ENCODE measurements at places on chromosomes 7 and 10.

- DNase-seq = no peak
Observed at GRCh38 chr7:137006293-137006692, 137.8 kb downstream of the CHRM2 start.

- DNase-seq = no peak
Observed at GRCh38 chr10:34742456-34742855, 72.6 kb downstream of the PARD3 start.

DNA sequence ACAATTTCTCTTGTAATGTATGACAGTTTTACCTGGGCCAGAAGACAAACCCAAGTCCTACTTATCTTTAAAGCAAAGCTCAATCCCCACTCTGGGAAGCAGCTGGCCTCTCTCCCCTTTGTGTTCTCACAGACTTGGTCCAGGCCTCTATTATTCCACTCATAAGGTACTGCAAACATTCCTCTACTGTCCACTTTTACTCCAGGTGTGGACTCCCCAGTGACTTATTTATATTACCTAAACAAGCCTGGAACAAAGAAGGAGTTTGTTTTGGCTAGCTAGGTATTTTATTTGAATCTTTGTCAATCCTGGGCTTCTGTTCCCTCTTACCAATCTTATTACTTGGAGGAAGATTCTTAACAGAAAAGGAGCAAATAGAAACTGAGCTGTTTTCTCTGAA lies 163.5 kb downstream of the SKAP2 start:
- DNase-seq = no peak

DNA sequence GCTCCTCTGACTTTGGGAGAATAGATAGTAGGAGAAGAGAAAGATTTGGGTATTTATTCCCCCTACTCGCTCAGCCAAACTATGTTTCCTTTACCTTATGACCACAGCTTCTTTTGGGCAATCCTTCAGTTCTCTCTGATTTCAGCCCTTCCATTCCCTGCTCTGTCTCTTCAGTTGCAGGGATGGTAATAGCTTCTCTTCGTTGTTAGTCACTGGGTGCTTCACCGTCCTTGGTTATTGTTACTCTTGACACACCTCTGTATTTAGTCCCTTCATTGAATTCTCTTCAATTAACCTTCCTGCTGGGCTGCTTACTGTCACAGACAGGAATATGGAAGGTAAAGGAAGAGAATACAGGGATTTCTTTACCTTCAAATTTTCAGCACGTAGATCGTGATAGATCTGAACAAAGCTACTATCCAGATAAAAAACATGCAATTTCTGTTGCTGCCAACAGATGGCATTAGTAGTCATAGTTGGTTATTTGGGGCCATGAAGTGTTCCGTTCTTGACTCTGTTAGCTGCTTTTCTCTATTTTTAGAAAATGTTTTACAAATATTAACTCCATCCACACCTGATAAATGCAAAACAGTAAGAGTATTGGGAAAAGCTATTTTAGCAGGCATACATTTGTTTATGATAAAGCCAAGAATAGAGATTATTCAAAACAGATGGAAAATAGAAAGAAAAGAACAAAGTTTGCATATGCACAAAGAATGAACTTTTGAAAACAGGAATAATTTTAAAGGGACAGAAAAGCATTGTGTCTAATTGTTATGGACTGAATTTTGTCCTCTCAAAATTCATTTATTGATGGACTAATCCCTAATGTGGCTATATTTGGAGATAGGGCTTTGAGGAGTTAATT lies 14.0 kb upstream of the PTTG1IP2 start:
- DNase-seq = no peak

GRCh38 chr7:53756946-53757345 lies 721.5 kb downstream of the POM121L12 start:
- no peak for DNase-seq

- no peak for DNase-seq
Observed at GRCh38 chr7:87316846-87317552, 28.5 kb upstream of the CROT start.

- no peak for DNase-seq
Observed at GRCh38 chr10:46222364-46222935, 64.3 kb upstream of the ANTXRL start.

DNA sequence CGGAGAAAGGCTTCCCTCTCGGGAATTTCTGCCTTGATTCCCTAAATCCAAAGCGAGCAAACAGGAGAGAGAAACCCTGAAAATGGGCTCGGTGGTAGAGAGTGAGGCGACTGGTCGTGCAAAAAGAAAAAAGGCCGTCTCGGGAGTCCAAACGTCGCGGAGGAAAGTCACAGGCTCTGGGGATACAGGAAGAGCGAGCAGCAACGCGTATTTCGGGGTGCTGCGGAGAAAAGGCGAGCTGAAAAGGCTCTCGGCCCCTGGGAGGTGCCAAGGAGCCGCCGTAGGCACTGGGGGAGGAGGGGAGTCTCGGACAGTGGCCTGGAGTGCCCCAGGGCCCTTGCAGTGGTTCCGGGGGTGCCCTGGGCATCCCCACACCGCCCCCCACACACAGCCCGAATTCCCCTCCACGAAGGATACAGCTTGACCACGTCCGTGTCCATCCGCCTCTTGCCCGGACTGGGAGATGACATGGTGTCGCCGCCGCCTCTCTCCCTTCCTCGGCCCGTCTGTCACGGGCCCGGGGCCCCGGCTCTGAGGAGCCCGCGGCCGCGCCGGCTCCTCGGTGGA lies 591 bp downstream of the UBE2H start:
- DNase-seq = no peak

- DNase-seq = no peak
Observed at GRCh38 chr10:94002156-94002555, 8.4 kb downstream of the PLCE1 start.

GRCh38 chr7:133853706-133854276 lies 273.3 kb upstream of the LRGUK start:
- DNase-seq = no peak

- DNase-seq = no peak
Observed at GRCh38 chr7:120996988-120997345, 8.5 kb downstream of the CPED1 start.

- DNase-seq = no peak
Observed at GRCh38 chr7:91165006-91165845, 99.0 kb upstream of the FZD1 start.

DNA sequence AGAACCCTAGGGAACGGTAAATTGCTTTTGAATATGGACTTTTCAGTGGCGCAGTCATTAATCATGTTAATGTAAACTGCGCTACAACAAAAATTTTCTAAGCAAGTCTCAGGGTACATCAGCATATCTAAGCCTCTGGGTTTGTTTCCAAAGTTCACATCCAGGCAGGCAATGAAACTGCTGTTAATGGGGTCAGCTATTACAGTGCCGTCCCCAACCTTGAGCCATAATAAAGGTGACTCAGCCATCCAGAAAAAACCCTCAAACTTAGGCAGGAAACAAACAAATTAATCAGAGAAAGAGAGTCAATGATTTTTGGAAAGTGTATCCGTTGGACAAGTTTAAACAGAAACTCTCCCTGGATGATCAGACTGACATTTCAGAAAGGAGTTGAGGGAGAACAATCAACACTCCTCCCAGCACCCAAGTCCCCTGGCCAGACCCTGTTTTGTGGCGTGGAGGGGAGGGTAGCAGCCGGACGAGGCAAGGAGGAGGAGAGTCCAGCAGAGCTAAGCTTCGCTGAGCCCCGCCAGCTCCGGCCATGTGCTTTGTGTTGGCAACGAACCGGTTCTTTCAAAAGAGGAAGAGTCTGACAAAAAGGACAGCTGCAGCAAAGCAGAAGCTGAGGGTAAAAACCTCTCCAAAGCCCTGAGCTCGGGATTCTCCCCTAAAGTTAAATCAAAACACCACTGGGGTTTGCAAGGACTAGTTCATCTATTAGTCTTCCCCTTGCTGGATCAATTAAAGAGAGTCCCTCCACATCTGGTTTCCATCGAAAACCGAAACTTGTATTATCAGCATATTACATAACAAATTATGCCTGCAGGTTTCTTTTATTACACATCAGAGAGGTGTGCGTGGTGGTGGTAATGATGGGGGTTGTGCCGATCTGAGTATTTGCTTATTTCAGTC lies 3.6 kb downstream of the FAM53B start:
- DNase-seq = no peak

GRCh38 chr7:24318326-24318725 lies 34.3 kb downstream of the NPY start:
- no peak for DNase-seq

DNA sequence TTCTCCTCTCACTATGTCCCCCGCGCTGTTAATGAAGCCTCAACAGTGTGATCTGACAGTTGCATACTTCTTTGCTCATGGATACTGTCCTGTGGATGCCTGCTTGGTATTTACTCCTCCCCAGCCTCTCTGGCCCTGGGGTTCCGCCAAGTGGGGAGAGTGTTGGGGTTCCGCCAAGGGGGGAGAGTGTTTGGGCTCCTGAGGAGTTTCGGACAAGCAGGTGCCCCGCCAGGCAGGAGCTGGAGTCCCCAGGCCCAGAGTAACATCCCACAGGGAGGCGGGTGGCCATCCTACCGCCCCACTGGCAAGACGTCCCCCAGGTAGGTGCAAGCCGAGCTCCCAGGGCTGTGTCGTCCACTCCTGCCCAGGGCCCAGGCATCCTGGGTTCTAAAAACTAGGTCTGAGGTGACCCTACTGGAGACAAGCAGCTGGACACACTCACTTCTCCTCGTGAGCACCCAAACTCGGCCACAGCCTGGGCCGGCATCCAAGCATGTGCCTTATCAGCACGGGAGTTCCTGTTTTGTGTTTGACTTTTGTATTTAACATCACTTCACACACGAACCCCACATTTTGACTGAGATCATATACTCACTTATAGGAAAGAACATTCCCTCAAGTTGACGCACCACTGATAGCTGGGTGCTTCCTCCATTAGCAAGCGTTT lies 34.2 kb downstream of the CAMK2B start:
- no peak for DNase-seq

- no peak for DNase-seq
Observed at GRCh38 chr7:50088463-50089129, 4.5 kb downstream of the ZPBP start.

- DNase-seq = no peak
Observed at GRCh38 chr10:22824984-22825383, 102.9 kb upstream of the ARMC3 start.

DNA sequence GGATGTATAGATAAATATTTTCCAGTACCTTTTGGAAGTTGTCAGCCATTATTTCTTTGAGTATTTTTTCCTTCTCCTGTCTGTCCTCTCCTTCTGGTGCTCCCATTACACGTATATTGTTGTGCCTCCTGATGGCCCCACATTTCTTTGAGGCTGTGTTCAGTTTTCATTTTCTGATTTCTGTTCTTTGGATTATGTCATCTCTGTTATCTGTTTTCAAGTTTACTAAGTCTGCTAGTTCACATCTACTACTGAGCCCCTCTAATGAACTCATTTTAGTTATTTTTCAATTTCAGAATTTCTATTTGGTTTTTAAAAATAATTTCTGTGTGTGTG lies 16.3 kb downstream of the RBM33 start:
- no peak for DNase-seq

Data from stimulated activated CD4-positive, alpha-beta T cell treated with anti-CD3 and anti-CD28 coated beads, Interleukin-12 subunit alpha, Interleukin-12 subunit beta, amount 100 ng/mL, for 24 hours (primary cell).